ENCODE measurements at places on chromosomes 6 and 20.

DNA sequence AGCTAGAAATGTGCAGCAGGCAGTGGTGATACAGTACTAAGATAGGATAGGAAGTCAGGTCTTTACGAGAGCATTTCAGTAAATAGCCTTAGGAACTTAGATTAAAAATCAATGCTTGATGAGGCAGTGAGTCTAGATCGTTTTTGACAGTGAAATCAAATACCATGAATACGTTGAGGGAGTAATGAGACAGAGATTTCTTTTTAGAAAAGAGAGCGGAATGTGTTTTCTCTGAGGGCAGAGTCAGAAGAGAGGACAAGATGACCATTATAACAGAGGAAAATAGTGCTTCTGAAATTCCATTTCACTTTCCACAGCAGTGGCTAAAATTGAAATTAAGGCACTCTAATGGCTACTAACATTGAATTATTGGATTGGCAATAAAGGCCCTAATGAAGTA is 339.6 kb downstream of the UTRN start:
- no peak for DNase-seq

- no peak for DNase-seq
Observed at GRCh38 chr6:32187009-32187709, 2.8 kb downstream of the PBX2 start.

- DNase-seq: no peak
Observed at GRCh38 chr6:99347804-99348203, 1.7 kb downstream of the FAXC start.

DNA sequence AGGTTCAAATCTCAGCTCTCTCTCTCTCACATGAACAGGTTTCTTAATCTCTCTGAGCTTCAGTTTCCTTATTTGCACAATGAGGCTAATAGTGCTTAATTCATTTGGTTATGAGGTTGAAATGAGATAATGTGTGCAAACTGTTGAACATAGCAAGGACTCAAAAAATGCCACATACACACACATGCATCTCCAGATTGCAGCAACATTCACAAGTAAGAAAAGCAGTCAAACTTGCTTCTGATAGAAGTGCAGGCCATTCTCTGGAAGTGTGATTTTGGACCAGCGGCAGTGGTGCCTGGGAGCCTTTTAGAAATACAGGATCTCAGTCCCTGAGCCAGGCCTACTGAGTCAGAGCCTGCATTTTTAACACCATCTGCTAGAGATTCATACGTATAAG is 25.7 kb downstream of the GSTA4 start:
- DNase-seq: peak; percentile 8

GRCh38 chr6:13141387-13141786 is 186.9 kb downstream of the TBC1D7 start:
- DNase-seq: no peak

DNA sequence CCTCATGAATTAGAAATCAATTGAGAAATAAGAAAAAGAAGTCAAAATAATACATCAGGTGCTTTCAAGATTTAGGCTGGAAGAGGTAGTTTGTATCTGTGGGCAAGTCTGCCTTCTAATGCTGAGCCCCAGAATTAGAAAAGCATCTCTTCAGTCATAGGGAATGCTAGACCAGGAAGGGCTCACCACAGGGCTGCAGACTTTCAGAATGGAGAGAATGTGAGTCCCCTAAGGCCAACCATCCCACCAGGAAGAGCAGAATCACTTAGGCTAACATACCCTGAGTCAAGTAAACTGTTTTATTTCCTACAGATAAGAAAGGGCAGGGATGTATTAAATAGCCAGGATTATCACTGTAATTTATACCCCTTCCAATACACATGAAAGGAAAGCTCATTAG is 510.2 kb downstream of the RNF144B start:
- DNase-seq: no peak

DNA sequence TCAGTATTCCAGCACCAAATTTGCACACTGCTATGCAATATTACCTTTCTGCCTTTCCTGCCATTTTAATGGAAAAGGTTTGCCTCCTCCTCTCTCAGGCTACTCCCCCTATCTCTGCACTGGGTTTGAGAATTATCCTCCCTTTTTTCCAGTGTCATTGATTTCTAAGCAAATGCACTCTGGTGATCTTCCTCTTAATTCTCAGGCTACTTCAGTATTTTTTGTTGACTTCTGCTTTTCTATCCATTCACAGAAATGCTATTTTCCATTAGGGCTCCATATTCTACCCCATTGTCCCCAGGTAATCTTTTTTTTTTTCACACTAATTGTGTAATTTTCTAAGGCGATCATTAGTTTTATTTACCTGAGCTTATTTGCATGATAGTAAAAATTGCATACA is 144.0 kb downstream of the GJA1 start:
- DNase-seq: no peak

- peak; percentile 98 for DNase-seq
Observed at GRCh38 chr20:50056951-50057713, 55.8 kb downstream of the UBE2V1 start.

DNA sequence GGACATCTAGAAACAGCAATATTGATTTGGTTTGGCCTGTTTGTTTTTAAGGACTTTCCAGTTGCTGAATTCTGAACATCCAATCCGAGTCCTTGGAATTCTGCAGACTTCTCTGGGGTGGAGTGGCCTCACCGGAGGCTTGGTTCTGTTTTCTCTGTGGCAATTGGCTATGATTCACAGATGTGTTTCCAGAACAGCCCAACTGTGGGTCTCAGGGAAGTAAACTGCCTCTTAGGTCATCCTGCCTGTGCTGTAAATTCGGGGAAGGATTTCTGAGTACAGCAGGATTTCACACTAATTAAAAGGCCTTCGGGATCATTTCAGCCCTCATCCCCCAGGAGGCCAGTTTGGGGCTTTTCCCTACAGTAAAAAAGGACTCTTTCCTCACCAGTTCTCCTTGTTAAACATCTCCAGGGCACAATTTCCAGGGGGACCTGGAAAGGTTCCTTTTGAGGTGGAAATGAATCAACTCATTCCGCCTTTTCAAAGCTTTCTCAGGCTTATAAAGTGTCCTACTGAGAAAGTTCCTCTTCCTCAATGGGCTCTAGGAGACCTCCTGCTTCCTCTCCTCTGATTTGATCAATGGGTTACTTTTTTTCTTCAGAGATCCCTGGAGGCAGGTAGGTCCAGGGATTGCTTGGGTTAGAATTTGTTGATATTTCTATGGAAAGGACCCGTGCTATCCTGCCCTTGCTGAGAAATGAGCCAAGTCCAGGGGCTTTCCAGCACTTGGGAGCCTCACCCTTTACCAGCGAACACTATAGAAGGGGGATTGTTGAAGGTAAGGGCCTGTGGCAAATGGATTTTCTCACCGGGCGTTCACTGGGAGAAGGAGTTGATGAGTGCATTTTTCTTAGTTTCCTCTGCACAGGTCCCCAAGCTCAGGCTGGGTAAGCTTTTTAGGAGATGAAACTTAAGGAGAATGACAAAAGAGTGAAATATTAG is 114.6 kb downstream of the CLIC5 start:
- no peak for DNase-seq

DNA sequence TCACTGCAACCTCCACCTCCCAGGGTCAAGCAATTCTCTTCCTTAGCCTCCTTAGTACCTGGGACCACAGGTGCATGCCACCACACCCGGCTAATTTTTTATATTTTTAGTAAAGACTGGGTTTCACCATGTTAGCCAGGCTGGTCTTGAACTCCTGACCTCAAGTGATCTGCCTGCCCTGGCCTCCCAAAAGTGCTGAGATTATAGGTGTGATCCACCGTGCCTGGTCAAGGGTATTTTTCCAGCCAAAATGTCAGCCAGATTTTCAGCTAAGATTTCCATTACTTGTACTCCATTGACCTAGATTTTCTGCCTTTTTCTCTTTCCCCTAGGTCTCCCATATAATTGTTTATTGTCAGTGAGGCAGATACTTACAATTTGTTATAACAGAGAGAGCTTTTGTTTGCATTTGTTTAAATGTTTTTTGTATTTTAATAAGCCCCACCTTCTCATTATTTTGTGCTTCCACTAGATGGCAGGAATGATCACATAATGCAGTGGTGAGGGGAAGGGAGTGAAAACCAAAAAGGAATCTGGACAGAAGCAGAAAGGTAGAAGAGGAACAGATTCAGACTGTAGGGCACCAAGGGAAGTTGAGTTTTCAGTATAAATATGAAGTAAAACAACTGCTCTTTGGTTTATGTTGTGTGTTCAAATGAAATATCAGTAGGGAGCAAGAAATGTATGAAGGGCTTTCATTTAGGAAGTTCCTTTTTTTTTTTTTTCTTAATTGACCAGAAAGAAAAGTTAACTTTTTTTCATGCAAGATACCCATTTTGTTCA is 29.7 kb downstream of the RPF2 start:
- peak; percentile 59 for DNase-seq

DNA sequence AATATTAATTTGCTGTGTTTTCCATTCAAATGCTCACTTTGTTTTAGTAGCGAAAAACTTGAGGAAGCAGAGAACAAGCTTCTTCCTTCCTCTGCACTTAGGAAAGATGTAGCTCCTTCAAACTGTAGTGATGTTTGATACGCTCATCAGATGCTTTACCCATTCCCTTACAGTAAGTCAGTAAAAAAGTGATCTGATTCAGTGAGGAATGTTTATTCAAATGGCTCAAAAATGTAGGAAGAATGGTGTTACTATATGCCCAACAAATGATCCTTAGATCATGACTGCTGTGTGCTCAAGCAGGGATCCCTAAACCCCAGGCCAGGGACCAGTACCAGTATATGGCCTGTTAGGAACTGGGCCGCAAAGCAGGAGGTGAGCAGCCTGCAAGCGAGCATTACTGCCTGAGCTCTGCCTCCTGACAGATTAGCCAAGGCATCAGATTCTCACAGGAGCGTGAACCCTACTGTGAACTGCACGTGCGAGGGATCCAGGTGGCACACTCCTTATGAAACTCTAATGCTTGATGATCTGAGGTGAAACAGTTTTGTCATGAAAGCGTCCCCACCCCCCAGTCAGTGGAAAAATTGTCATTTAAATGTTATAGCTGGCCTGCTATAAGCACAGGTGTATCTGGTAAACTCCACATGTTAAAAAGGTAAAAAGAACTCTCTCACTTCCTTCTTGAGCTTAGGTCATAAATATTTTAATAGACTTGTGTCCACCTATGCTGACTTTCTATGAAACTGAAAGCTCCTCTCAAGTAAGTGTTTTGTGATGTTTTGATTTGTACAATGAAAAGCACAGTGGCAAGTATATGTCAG is 187.2 kb downstream of the FOXC1 start:
- DNase-seq: no peak

DNA sequence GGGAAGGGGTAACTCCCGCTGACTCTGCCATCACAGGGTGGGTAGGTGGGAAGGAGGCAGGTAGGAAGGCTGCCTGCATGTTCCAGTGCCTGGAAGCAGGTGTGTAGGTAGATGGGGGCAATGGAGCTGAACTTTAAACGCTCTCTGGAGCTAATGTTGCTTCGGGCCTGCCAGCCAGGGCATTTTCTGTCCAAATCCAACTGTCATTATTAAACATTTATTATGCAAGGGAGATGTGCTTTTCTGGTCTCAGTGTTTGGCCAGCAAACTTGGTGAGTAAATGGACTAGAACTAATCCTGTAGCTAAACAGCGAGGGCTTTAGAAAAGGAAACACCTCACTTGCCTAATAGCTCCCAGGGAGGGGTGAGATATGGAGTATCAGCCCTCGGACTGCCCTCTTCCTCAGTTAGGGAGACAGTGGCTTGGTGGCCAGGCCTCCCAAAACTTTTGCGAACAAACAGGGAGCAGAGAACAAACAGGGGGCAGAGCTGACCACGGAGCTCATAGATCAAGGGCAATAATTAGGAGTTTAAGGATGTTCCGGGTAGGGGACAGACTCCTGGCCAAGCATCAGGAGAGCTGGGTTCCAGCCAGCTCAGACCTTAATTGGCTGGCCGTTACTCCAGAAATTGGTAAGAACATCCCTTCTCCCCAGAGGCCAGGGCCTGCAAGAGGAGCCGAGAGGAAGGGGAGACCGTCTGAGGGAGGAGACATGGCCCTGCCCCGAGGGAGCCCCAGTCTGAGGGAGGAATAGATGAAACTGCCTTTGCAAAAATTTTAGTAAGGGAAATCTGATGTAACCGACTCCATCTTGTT is 131.1 kb downstream of the VEGFA start:
- DNase-seq: no peak

GRCh38 chr20:4610871-4611270 is 110.8 kb upstream of the PRND start:
- no peak for DNase-seq

- DNase-seq: no peak
Observed at GRCh38 chr6:91149246-91149955, 562.5 kb upstream of the MAP3K7 start.

- DNase-seq: no peak
Observed at GRCh38 chr20:24491041-24491756, 21.8 kb downstream of the SYNDIG1 start.

All from trophoblast cell (in vitro differentiated cells and primary cell).